Uterine smooth muscle cell (primary cell): ENCODE measurements at places on chromosomes 4 and X. TPM values are rescaled to one million over a fixed set of nuclear protein-coding genes. Genes with fewer than 3 reads are reported as not detected.

The ADGRG2 gene
- under 0.01 TPM in 1 of 2 replicates, not detected in the other for total RNA-seq

The NOX1 gene
- not detected in 2 replicates for total RNA-seq

The PLS3 gene
- total RNA-seq, result 406 and 518 TPM in 2 replicates

The HAND2 gene
- 22.7 and 26.9 TPM in 2 replicates for total RNA-seq

The NAP1L5 gene
- 6.9 and 9.5 TPM in 2 replicates for total RNA-seq
